Stimulated activated CD8-positive, alpha-beta memory T cell treated with anti-CD3 and anti-CD28 coated beads, Interleukin-12 subunit alpha, Interleukin-12 subunit beta, amount 100 ng/mL, for 4 hours (primary cell): ENCODE measurements at places on chromosomes 6 and 20.

DNA sequence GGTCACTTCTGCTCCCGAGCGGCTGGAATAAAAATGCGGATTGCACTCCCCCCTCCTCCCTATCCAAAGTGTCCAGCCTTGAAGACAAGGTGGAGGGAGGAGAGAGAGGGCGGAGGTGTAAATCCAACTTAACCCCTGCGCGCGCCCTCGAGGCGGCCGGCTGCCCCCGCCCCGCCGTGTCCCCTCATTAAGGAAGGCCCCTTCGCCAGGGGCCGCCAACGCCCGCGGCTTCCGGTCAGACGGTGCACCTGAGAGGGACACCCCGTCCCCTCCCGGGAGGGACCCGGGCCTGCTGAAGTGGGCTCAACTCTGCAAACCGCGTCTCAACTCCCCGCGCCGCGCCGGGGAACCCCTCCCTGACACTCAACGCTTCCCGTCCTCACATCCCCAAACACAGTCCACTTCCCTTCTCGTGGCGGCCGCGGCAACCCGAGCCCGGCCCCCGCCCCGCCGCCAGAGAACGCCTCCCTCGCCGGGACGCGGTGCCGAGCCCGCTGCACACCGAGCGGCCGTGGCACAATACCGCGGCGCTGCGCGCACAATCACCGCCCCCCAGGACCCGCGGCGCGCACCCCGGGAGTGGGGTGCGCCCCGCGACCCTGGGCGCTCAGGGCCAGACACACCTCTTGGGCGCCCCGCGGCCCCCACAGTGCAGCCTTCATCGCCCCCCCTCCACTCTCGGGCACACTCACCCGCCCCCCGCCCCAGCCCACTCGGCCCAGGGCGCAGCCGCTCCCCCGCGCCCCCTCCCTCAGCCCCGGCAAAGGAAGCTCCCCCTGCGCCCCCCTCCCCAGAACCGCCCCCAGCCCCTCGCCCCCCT is 102.5 kb downstream of the NOL4L start:
- DNase-seq, result no peak

GRCh38 chr6:31614684-31615578 is at the start of gene AIF1:
AIF1 (plus strand) TSS chr6:31615234; CDS start chr6:31615330, 96 bp downstream.
- no peak for DNase-seq

DNA sequence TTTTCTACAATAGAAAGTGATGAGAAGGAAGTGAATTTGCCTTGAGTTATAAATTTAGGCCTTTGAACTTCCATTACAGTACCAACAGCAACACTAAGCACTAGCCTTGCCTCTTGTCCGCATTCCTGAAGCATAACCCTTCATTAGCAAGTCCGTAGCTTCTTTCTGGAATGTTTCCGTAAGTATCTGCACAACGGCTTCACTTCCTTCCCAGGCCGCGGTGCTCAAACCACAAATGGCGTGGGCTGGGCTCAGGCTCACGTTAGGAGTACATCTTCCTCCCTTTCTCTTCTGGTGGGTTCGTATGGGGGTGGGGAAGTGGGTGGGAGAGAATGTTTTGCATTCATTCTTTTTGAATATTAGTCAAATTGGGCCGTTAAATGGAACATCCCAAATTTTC is 193.8 kb upstream of the SNX9 start:
- no peak for DNase-seq

DNA sequence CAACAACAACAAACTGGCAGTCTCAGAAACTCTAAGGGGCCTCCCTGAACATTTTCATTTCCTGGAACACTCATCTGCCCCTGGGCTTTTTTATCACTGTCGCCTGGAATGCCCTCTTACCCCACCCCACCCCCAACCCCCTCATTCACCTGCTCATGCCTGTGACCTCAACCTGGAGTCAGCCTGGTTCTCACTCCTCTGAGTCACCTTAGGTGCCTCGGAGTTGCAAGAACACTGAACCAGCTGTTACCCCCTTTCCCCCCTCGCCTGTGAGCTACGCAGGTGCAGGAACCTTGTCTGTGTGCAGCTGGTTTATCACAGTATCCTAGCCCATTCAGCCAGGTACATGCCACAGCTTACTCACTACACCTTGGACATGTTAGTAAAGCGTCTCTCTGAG is 12.8 kb upstream of the SNAI1 start:
- no peak for DNase-seq

GRCh38 chr6:154384191-154384590 is 27.6 kb upstream of the IPCEF1 start:
- no peak for DNase-seq

- DNase-seq, result no peak
Observed at GRCh38 chr6:11011787-11012234, 32.3 kb downstream of the ELOVL2 start.

- DNase-seq, result no peak
Observed at GRCh38 chr6:44386364-44386928, 1.1 kb upstream of the CDC5L start.

- DNase-seq, result no peak
Observed at GRCh38 chr20:37726321-37726720, 32.5 kb downstream of the CTNNBL1 start.

DNA sequence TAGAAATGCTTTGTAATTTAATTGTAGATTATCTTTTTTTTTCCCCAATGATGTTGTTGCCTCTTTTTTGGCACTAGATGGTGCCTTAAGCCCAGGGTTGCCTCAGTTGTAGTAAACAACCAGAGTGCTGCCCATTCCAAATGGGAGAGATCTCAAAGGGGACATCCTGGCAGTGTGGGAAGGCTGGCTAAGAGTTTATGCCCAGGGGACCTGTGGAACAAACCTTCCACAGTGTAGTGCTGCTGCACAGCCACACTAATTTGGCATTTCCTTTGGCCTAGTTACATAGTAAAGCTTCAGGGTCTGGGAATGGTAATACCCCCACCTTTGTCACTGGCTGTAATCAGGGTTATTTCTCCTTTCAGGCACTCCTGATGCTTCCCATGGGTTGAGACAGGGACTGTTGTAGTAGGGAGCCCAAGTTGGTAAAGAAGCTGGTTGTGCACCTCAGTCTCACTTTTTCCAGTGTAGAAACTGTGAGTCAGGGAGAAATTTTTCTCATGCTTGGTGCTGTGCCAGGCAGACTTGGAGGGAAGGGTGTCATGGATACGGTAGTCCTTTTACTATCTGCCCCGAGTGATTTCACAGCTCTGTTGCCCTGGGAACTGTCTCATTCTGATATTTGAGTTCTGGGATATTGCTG is 177.8 kb upstream of the ECI2 start:
- no peak for DNase-seq

- DNase-seq, result no peak
Observed at GRCh38 chr20:3788685-3789155, 2.2 kb upstream of the CENPB start.

- DNase-seq, result no peak
Observed at GRCh38 chr6:30775104-30775503, 30.8 kb upstream of the IER3 start.

GRCh38 chr6:40740518-40740917 is 153.4 kb upstream of the LRFN2 start:
- no peak for DNase-seq

DNA sequence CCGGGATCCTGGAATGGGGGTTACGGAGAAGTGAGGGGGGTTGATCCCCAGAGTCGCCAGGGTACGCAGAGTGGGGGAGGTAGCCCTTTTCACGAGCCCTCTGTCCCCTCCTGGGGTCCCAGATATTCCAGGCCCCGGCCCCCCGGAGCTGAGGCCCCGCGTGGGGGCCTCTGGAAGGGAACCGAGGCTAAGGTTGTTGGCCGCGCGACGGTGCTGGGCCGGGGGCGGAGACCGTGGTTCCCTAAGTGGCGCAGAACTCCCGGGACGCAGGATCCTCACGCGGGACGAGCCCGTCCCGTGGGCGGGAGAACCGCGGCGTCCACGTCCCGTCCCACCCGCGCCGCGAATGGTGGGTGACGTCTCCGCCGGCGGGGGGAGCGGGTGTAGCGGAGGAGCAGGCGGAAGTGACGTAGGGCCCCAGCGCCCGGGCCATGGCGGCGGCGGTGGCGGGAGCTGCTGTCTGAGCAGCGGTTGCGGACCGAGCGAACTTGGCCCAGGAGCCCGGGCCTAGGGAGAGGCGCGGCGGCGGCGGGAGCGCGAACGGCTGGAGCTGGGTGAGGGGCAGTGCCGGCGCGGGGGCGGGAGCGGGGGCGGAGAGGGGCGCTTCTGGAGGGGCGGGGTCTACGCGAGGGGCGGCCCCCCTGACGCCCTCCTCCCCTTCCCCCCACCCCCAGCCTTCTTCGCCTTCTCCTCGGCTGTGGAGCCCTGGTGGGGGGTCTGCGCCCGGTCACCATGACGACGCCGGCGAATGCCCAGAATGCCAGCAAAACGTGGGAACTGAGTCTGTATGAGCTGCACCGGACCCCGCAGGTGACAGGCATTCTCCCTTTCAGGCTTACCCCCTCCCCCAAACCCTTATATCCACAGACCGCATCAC is at the start of gene RING1:
Gene RING1 (plus strand): TSS at position 410 of the 877 bp plus-strand sequence. CDS start 323 bp downstream, at position 733.
- DNase-seq, result peak; percentile 83

- no peak for DNase-seq
Observed at GRCh38 chr6:27025351-27025750, 222.2 kb upstream of the PRSS16 start.

- DNase-seq, result no peak
Observed at GRCh38 chr6:38673397-38674165, 29.4 kb downstream of the GLO1 start.

DNA sequence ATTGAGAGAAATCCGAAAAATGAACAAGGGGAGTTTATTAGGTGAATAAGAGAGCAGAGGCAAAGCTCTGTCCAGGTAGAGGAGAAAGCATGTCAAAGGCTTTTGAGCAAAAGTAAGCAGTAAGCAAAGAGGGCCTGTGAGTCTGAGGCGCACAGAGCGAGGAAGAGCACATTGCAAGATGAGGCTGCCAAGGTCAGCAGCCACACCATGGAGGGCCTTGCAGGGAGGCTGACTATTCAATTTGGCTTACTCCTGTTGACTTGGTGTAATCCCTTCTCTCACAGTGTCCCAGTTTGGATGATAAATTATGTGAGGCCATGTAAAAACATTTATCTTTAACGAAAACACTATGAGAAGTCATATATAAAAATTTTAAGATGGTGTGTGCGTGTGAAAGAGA is 32.4 kb downstream of the SESN1 start:
- DNase-seq, result no peak

GRCh38 chr6:138238368-138238767 is 20.1 kb upstream of the PBOV1 start:
- DNase-seq, result no peak

DNA sequence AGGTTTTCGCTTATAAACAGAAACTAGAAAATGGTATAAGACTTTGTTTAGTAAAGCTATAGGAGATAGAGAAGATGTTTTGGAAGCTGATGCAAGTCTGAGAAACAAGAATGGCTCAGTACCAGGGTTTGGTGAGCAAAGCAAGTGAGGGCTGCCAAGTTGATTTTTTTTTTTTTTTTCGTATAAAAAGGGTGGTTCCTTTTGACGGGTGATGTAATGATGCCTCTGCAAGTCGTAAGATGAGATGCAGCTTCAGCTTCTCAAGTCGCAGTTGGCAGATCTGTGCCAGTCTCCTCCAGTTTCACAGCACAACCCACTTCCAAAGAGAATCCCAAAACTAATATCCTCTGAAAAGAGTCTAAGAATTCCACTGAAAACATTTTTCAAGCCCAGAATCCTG is 252.8 kb upstream of the CDH4 start:
- DNase-seq, result no peak

GRCh38 chr6:91812596-91813274 is 1225.9 kb upstream of the MAP3K7 start:
- DNase-seq, result no peak

- DNase-seq, result no peak
Observed at GRCh38 chr6:39882531-39882899, 51.7 kb downstream of the MOCS1 start.

DNA sequence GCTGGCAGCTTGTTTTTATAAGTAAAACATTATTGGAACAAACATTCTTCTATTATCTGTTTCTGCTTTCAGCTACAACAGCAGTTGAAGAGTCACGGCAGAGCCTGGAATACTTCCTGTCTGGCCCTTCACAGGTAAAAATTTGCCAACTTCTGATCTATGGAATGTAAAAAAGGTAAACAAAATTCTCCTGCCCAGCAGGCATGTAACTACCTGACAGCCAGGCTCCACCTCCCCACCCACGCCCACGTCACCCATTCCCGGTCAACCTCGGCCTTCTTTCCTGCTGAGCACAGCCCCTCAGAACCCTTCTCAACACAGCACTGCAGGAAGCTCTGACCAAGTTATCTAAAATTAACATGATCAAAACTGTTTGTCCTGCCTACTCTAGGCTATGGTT is 166.0 kb downstream of the DLL1 start:
- DNase-seq, result no peak

- DNase-seq, result no peak
Observed at GRCh38 chr20:59583428-59584277, 20.7 kb upstream of the PHACTR3 start.

DNA sequence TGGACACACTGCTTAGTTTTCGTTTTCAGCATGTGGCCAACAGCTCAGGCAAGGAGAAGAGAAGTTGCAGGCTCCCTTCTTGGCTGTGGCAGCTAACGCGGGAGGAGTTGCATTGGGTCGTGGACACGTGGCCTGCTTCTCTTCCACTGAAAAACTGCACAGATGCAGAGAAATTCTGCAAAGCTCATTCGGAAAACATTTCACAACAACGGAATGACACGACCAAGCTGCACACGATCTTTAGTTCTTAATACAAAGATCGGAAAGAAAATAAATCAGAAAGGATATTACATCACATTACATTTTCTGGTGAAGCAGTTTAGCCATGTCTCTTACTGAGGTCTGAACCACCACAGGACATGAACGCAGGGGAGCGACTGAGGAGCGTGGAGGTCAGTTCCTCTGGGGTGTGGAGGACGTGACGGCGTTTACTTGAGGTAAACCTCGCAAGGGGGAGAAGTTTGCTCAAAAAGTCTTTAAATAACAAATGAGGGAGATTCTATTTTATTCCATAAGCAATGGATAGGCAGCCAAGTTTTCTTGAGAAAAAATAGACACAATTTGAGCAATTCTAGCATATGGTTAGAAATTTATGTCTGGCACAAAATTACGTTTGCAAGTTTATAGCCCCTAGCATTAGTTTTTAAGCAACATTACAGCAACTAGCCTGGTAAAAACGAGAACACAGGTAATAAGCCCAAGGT is 178.3 kb downstream of the THBS2 start:
- no peak for DNase-seq

DNA sequence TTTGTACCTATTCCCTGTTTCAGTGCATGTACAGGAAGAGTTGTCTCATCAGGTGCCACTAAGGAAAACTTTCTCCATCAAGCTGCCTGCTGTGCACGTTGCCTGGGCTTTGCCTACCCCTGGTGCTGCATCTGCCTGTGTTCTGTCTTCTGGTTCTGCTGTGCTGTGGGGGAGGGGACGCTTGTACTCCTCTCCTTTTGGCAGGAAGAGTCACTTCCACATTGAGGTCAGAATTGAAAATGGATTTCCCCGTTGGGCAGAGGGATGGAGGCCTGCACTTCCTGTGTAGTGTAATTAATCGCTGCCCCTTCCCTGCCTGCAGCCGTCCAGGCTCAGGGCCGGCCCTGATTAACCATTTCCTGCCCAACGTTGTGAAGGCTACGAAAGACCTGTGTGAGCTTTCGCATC is 153.3 kb downstream of the SCML4 start:
- DNase-seq, result no peak

- DNase-seq, result no peak
Observed at GRCh38 chr6:45003387-45003786, 324.7 kb upstream of the RUNX2 start.

- DNase-seq, result no peak
Observed at GRCh38 chr6:166056637-166057036, 111.0 kb downstream of the TBXT start.
